Articular chondrocyte of knee joint (primary cell): ENCODE measurements at places on chromosomes 7 and 10. TPM values are rescaled to one million over a fixed set of nuclear protein-coding genes. Genes with fewer than 3 reads are reported as not detected.

KAZALD1 gene
- total RNA-seq, result 47.7 and 54.2 TPM in 2 replicates

ARHGAP22 gene
- 41.2 and 61.0 TPM in 2 replicates for total RNA-seq

STAG3 gene
- 0.39 and 0.54 TPM in 2 replicates for total RNA-seq

TES gene
- 49.9 and 83.6 TPM in 2 replicates for total RNA-seq

DYNC1I1 gene
- 3.5 and 4.4 TPM in 2 replicates for total RNA-seq

GSAP gene
- 3.3 and 5.5 TPM in 2 replicates for total RNA-seq

CHAT gene
- total RNA-seq, result not detected in 2 replicates

CPED1 gene
- total RNA-seq, result 35.5 and 41.6 TPM in 2 replicates

SLC39A12 gene
- under 0.01 TPM in 1 of 2 replicates, not detected in the other for total RNA-seq

TMEM254 gene
- total RNA-seq, result 15.4 and 22.1 TPM in 2 replicates

ATP5MK gene
- total RNA-seq, result 223 and 321 TPM in 2 replicates

PCDH15 gene
- total RNA-seq, result not detected in 2 replicates

SLC18A3 gene
- not detected in 2 replicates for total RNA-seq

PHKG1 gene
- total RNA-seq, result 3.7 and 4.6 TPM in 2 replicates

RADIL gene
- total RNA-seq, result 1.0 and 1.6 TPM in 2 replicates

ZNF117 gene
- 10.1 and 12.9 TPM in 2 replicates for total RNA-seq

LIPK gene
- not detected in 2 replicates for total RNA-seq

TRPV5 gene
- total RNA-seq, result not detected in 2 replicates

CCL24 gene
- total RNA-seq, result not detected in 2 replicates

ARL4A gene
- 11.9 and 13.8 TPM in 2 replicates for total RNA-seq

NAT16 gene
- 0.11 TPM in 1 of 2 replicates, not detected in the other for total RNA-seq

PRF1 gene
- total RNA-seq, result not detected in 2 replicates

ASAH2 gene
- 0.78 and 0.97 TPM in 2 replicates for total RNA-seq

C10orf67 gene
- not detected in 2 replicates for total RNA-seq

TUBAL3 gene
- total RNA-seq, result not detected in 2 replicates

CYP2C8 gene
- not detected in 2 replicates for total RNA-seq

PANK1 gene
- total RNA-seq, result 6.7 and 9.1 TPM in 2 replicates

NHLRC2 gene
- total RNA-seq, result 22.4 and 24.2 TPM in 2 replicates

CRHR2 gene
- total RNA-seq, result not detected in 2 replicates

CDK14 gene
- 70.8 and 72.5 TPM in 2 replicates for total RNA-seq

TMEM196 gene
- total RNA-seq, result 0.11 and 0.13 TPM in 2 replicates

LMOD2 gene
- total RNA-seq, result not detected in 2 replicates

ADIRF gene
- total RNA-seq, result 50.6 and 78.0 TPM in 2 replicates

ADAMTS14 gene
- total RNA-seq, result 0.86 and 0.91 TPM in 2 replicates

UCMA gene
- total RNA-seq, result not detected in 2 replicates

PTPN20 gene
- total RNA-seq, result 5.6 and 7.8 TPM in 2 replicates

CYP2C18 gene
- 0.22 TPM in 1 of 2 replicates, not detected in the other for total RNA-seq

HTR5A gene
- total RNA-seq, result not detected in 2 replicates

NOS3 gene
- total RNA-seq, result 1.7 and 1.8 TPM in 2 replicates

TMEM229A gene
- not detected in 2 replicates for total RNA-seq

FAM25A gene
- not detected in 2 replicates for total RNA-seq

PAX4 gene
- total RNA-seq, result not detected in 2 replicates

CFAP46 gene
- 1.1 and 1.4 TPM in 2 replicates for total RNA-seq

ARHGEF35 gene
- 5.3 and 7.1 TPM in 2 replicates for total RNA-seq

PVRIG gene
- total RNA-seq, result not detected in 2 replicates

C1QL3 gene
- not detected in 2 replicates for total RNA-seq

ADAM12 gene
- 93.8 and 302 TPM in 2 replicates for total RNA-seq

KCND2 gene
- total RNA-seq, result under 0.01 TPM in 1 of 2 replicates, not detected in the other

THSD7A gene
- under 0.01 and 0.22 TPM in 2 replicates for total RNA-seq

APBB1IP gene
- 1.2 and 8.5 TPM in 2 replicates for total RNA-seq

NEUROD6 gene
- not detected in 2 replicates for total RNA-seq

TNRC18 gene
- 64.2 and 80.9 TPM in 2 replicates for total RNA-seq

DGKB gene
- not detected in 2 replicates for total RNA-seq

CCDC186 gene
- 17.1 and 17.3 TPM in 2 replicates for total RNA-seq

CYP3A5 gene
- total RNA-seq, result 5.7 and 10.1 TPM in 2 replicates
